ENCODE measurements at places on chromosomes 1 and 21.

DNA sequence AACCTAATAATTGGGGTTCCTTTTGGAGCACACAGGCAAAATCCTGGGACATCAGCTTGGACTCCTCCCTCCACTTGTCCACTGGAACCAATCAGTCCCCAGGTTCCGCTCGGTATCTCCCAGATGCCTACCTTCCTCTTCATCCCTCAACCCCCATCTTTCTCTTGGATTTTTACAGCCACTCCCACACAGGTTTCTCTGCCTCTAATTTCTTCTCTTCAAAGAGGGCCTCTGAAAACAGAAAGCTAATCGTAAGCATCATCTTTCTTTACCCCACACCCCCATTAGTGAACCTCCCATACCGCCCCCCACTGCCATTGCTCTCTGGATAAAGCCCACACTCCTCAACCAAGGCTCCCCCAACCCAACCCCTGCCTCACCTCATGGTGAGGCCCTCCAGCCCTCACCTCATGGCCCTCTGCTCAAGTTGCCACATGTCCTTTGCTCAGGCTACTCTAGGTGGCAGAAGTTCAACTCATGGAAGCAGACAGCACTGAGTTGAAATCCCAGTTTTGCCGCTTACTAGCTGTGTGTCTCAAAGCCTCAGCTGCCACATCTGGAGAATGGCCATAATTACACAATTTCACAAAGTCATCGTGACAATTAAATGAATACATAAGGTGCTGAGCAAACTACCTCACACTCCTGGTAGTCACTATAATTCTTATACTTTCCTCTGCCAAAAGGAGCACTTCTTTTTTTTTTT, 18.1 kb upstream of the WASF2 start:
- DNase-seq = no peak

DNA sequence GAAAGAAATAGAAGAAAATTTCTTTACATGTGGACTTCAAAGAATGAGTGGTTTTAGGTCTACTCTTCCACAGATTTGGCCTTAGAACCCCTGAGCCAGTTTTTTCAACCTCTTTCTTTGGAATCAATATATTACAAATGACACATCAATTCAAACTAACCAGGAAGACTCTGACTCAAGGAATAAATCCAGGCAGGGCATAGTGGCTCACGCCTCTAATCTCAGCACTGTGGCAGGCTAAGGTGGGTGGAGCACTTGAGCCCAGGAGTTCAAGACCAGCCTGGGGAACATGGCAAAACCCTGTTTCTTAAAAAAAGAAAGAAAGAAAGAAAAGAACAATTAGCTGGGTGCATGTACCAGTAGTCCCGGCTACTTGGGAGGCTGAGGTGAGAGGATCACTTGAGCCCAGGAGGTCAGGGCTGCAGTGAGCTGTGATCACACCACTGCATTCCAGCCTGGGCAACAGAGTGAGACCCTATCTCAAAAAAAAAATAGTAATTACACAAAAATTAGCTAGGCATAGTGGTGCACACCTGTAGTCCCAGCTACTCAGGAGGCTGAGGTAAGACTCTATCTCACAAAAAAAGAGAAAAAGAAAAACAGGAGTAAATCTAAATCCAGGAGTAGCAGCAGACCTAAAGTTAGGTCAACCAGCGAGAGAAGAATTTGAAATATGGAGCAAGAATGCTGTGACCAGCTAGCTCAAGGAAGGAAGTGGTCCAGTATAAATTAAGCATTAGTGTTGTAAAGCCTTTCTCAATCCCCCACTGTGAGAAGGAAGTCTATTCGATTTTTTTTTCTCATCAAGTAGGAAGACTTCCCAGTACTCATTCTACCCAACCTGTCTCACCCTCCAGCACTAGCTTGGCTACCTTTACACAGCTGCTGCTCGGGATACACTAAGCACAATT, 1.9 kb downstream of the SORT1 start:
- DNase-seq = no peak

DNA sequence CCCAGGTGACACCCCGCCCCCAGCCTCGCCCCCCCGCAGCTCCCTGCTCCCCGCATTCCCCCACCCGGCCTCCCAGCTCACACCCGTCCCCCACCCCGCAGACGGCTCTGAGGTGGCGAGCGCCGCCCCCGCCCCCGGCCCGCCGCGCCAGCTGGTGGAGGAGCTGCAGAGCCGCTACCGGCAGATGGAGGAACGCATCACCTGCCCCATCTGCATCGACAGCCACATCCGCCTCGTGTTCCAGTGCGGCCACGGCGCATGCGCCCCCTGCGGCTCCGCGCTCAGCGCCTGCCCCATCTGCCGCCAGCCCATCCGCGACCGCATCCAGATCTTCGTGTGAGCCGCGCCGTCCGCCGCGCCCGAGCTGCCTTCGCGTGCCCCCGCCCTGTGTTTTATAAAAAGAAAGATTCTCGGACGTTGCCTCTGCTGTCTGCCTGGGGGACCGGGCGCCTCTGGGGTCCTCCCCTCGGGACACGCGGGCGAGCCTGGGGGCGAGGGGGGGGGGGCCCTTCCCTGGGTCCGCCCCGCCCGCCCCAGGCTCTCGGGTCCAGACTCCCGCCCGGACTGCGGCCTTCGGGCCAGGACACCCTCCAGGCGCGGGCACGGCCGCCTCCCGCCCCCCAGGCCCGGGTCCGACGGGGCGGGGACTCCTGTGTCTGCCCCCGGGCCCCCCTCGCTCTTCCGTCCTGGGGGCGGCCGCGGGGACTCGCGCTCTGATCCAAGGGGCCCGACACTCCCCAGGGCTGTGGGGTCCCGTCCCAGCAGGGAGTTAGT, 1.6 kb upstream of the MMP23B start:
- peak; percentile 86 for DNase-seq

DNA sequence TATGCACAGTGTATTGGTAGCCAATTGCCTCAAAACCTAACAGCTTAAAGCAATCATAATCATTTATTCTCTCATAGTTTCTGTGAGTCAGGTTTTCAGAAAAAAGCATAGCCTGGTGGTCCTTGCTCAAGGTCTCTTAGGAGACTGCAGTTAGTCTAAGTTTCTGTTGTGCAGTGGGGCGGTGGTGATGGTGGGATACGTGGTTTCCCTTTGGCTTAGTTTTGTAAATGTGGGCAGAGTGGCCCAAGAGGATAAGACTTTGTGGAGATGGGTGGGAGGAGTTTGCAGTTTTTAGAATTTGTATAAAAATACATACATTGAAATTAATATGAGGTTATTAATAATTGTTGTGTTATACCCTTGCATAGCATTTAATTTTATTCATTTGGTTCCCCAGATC, 68.6 kb downstream of the NOS1AP start:
- DNase-seq = no peak

GRCh38 chr1:100253552-100253951, 3.9 kb upstream of the DBT start:
- DNase-seq = no peak

- DNase-seq = no peak
Observed at GRCh38 chr1:25040122-25040685, 110.1 kb upstream of the RUNX3 start.

- no peak for DNase-seq
Observed at GRCh38 chr1:28441674-28442073, 64.2 kb upstream of the RCC1 start.

GRCh38 chr1:32220746-32221580, 1.2 kb downstream of the TMEM234 start:
- DNase-seq = no peak

- no peak for DNase-seq
Observed at GRCh38 chr1:109578947-109579443, 30.6 kb downstream of the GNAI3 start.

DNA sequence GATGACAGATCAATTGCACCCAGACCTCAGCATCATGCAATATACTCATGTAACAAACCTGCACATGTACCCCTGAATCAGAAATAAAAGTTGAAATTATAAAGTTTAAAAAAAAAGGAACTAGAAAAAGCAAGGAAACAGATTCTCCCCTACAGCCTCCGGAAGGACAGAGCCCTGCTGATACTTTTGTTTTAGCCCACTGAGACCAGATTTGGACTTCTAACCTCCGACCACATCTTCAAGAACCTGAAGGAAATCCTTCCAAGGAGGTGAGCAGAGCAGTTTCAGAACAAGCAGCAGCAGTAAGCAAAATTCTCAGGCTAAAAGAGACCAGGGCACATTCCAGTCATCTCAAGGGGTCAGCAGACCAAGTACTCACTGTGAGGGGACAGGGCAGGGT, 54.5 kb downstream of the TM2D1 start:
- no peak for DNase-seq

DNA sequence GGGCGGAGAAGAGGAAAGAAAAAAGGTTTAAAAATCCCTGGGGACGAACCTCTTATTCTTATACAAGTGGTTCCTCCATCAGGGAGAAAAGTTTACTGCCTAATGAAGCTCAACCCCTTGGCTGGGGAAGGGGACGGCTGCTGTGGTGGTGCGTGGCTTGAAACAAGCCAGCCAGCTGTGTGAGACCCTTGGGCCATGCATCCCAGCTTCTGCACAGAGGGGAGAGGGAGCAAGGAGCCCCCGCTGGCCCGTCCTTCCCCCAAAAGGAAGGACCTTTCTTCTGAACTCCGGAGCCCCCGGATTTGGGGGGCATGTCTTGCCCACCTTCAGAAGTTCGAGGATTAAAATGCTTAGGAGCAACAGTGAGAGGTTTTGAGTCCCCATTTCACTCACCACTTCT, 67.3 kb downstream of the STUM start:
- no peak for DNase-seq

DNA sequence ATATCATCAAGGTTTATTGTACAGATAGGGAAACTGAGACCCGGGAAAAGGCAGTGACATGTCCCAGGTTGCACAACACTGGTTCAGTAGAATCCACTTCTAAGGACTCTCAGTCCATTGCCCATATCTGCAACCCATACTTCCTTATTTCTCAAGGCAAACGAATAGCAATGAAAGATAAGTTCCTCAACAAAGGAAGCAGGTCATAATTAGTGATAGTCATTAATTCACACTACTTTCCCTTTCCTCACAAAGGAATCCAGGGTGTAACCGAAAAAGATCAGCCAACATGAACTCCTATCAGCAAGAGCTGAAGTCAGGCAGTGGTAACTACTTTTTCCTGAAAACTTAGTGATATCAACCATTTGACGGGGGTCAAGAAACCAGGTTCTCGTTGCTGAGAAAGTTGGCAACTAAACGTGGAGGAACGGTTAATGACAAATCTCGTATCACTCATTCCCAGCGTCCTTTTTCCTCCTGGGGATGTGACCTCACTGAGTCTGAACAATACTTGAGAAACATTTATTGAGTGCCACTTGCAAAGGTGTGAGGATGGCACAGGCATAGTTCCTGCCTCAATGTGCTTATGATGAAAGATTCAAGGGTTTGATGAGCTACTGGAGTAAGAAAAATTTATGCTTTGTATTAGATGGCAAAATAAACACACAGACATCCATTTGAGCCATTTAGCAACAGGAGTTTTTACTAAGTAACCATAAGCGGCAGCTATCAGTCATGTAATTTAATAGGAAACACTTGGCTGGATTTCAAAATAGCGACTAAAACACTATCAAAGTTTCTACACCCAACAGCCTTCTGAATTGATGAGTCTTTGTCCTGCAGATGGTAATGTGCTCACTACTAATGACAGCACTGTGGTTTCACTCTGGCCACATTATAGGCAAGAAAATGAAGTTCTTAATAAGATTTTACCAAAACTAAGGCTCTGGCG, 82.3 kb downstream of the PLPP3 start:
- no peak for DNase-seq

DNA sequence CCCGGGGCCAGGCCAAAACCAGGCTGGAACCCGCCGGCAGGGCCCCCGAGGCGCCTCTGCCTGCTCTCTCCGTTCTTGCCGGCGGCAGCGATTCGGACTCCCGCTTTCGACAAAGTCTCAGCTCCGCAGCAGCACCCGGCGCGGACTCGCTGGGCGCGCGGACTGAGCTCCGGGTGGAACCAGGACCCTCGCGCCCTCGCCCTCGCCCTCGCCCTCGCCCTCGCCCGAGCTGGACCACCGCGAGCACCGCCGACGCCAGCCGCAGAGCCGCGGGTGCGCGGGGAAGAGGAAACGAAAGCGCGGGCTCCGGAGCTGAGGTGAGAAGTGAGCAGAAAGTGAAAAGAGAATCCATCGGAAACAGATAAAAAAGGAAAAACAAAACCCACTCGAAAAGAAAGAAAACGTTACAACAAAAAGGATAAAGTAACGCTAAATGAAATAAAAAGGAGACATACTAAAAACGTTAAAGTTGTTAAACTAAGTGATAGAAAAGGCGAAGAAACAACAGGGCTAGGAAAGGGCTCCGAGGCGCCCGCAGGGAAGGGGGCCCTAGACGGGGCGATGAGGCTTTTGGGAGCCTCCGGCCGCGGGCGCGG, 64.9 kb downstream of the MEF2D start:
- no peak for DNase-seq

- no peak for DNase-seq
Observed at GRCh38 chr1:184608581-184608980, 146.1 kb downstream of the EDEM3 start.

GRCh38 chr21:20874202-20874601, 124.0 kb upstream of the NCAM2 start:
- DNase-seq = no peak

DNA sequence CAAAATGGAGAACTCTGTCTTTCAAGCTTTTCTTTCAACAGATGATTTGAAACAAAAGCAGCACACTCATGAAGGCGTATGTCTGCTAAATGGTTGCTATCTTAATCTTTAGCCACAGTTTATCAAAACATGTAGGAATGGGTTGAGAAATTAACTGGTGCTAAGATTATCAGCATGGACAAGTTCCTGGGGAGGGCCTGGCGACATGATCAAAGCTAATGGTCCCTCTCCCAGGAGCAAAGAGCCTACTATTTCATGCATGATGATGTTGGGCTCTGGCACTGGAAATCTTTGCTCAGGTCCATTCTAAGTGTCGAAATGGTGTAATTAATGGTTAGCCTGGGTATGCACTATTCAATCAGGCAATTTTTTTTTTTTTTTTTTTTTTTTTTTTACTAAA, 91.7 kb downstream of the SLC45A1 start:
- no peak for DNase-seq

- DNase-seq = no peak
Observed at GRCh38 chr1:237737448-237737847, 153.3 kb downstream of the ZP4 start.

DNA sequence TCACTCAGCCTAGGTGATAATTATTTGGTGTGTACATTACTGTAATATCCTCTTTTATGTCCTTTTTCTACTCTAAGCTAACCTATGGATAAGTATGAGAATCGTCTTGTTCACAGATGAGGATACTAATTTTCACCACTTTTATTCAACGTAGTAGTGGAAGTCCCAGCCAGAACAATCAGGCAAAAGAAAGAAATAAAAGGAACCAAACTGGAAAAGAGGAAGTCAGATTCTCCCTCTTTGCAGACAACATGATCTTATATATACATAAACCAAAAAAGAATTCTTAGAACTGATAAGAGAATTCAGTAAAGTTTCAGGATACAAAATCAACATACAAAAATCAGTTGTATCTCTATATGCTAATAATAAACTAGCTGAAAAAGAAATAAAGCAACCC, 12.6 kb upstream of the RGL1 start:
- DNase-seq = no peak

DNA sequence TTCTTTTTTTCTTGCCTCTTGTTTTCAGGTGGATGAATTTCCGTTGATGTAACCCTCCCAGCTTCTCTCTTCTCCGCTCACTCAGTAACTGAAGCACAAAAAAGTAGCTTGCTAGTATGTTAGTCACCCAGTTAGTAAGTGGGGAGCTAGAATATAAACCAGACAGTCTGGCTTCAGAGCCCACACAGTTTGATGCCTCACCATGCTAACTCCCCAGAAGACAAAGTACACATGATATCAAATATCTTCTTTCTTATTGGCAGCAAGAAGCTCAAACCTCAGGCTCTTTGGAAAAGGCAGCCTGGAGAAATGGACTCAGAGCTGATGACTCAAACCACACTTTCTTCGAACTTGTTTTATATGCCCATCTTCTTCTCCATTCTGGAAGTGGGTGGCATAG, 187.5 kb upstream of the PLXNA2 start:
- DNase-seq = no peak

Measured in stimulated activated CD8-positive, alpha-beta memory T cell treated with anti-CD3 and anti-CD28 coated beads, Interleukin-7, amount 100 ng/mL, for 48 hours (primary cell).